ENCODE measurements at places on chromosomes 4 and X.

GRCh38 chrX:96929036-96929435 is 45.3 kb downstream of the RPA4 start:
- no peak for DNase-seq

DNA sequence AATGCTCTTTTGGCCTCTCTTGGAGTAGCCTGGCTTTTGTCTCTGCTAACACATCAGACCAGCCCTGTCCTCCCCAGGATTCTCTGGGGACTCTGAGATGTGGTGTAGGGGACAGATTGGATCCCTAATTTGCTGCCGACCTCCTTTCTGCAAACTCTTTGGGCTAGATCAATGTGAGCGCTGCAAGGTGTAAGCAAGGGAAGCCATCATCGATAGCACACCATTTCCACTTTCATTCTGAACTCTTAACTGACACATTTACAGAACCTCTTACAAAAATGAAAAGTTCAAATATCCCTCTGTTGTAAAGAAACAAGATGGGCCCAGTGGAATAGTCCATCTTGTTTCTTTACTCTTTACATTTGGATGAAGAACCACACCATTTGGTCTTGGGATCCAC is 46.6 kb downstream of the PGRMC2 start:
- DNase-seq = no peak

- DNase-seq = no peak
Observed at GRCh38 chrX:112759966-112760365, 80.2 kb upstream of the LHFPL1 start.

- no peak for DNase-seq
Observed at GRCh38 chr4:184451726-184452125, 22.6 kb downstream of the IRF2 start.

DNA sequence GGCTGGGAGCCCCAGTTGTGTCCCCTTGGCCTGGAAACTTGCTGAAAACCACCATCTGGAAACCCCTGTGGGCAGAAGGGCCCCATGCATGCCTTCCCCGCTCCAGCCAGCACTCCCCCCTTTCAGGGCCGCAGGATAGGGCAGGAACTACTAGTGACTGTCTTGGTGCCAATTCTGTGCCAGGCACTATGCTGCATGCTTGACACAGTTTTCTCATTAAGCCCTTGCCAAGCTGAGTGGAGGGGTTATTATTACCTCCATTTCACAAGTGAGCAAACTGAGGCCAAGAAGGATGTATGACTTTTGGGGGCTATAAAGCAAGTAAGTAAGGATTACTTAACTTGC is 73.6 kb upstream of the PJA1 start:
- DNase-seq = no peak

GRCh38 chr4:88630756-88631155 is 38.5 kb downstream of the HERC3 start:
- no peak for DNase-seq

GRCh38 chr4:140568507-140569306 is at the start of gene UCP1:
UCP1 (minus strand) TSS chr4:140568961; CDS start chr4:140568729, 232 bp downstream.
- no peak for DNase-seq

DNA sequence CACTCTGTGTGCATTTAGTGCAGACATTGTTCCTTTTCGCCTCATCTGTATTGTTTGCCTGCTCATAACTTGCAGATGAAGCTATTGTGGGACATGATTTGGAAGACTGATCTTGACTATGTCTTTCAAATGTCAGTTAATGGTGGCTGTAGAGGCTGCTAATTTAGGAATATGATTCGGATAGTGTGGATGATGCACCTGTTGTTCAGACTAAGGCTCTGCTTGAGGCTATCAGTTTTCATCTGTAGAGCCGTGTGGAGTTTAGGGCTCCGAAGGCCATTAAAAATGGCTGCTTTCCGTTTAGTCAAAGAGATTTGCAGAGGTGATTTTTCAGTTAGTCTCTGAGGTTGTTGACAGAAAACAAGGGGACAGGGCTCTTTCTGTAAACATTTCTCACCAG is 102.0 kb downstream of the GBA3 start:
- no peak for DNase-seq

DNA sequence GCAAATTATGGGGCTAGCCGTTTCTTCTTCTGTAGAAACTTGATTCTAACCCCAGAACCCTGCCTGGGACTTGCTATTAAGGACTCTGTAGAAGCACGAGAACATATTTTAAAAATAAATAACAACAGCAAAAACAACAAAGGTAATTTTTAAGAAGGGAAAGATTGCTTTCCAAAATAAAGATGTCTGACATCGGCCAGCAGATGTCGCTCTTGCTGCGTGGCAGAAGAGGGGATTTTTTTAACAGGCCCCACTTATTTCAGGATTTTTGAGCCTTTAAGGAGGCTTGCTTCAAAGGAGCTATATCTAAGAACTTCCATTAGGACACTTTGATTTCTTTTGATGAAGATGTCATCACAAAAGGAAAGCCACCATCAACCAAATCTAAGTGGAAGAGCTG is 62.8 kb upstream of the EGFL6 start:
- DNase-seq = no peak

Data from GM12864 (cell line).